Type B pancreatic cell (in vitro differentiated cells): ENCODE measurements at places on chromosomes 6 and 20.

GRCh38 chr6:149717255-149717587 lies 680 bp downstream of the LATS1 start:
- H3K4me1 ChIP-seq, result peaks cover 19% of the 10 kb centered on the region
- H3K27me3 ChIP-seq, result no peaks in the 10 kb centered on the region
- peak overlapping the region; percentile 94 for H3K4me3 ChIP-seq
- peaks cover 11% of the 10 kb centered on the region for H3K36me3 ChIP-seq
- no peak for DNase-seq

- H3K4me1 ChIP-seq, result peaks cover 4% of the 10 kb centered on the region
- H3K4me3 ChIP-seq, result no peak overlapping the region
- DNase-seq, result no peak
- H3K27me3 ChIP-seq, result peaks cover 9% of the 10 kb centered on the region
Observed at GRCh38 chr6:141705431-141705830, 427.3 kb upstream of the GJE1 start.

DNA sequence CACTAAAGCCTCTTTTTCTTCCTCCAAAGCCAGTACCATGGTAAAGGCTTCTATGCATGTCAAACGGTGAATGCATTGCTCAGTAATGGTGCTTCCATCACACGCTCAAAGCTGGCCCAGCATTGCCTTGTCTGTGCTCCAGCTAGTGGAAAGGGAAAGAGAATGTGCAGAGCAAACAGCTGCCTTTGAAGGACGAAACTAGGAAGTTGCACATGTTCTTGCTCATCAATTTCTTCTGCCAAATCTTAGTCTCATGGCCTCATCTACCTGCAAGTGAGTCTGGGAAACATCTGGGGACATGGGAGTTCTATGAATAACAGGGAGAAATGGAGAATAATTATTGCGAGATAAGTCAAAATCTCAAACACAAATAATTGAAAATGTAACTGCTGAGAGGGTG lies 216.5 kb upstream of the SSTR4 start:
- no peak overlapping the region for H3K27ac ChIP-seq
- peaks cover 54% of the 10 kb centered on the region for H3K27me3 ChIP-seq
- no peak overlapping the region for H3K4me3 ChIP-seq
- no peaks in the 10 kb centered on the region for H3K36me3 ChIP-seq
- peaks cover 36% of the 10 kb centered on the region for H3K4me1 ChIP-seq

- no peaks in the 10 kb centered on the region for H3K36me3 ChIP-seq
- H3K4me1 ChIP-seq, result no peaks in the 10 kb centered on the region
- DNase-seq, result no peak
- H3K27ac ChIP-seq, result no peak overlapping the region
- no peak overlapping the region for H3K4me3 ChIP-seq
Observed at GRCh38 chr6:119454714-119455113, 105.2 kb upstream of the MAN1A1 start.

DNA sequence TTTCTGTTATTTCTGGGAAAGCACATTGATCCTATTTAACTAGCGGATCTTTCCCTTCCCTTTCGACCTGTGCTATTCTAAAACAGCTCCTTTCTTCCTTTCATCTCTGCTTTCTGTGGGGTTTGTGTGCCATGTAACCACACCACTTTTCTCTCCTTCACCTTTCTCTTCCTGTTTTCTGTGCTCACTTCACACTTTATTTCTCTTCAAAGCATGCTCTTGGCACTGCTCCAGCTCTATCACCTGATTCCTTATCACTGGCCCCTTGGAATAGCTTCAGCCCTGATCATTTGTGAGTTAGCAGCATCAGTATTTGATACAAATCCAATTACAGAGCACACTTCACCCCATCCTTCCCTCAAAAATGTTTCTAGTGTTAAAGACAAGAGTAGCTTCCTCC lies 8.1 kb upstream of the METTL24 start:
- peak overlapping the region; percentile 4 for H3K4me3 ChIP-seq
- peaks cover 40% of the 10 kb centered on the region for H3K4me1 ChIP-seq
- no peaks in the 10 kb centered on the region for H3K36me3 ChIP-seq

DNA sequence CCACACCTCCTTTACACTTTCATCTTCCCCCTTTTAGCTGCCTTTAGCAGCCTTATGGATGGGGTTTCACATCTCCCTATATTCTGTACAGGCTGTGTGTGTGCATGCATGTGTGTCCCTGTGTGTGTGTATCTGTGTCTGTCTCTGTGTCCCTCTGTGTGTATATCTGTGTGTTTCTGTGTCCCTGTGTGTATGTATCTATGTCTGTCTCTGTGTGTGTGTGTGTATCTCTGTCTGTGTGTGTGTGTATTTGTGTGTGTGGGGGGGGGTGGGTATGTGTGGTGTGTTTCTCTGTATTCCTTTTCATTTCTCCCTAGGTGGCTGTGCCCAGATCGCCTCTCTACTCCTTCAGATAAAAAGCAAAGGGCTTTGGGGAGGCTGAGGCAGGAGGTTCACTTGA lies 52.2 kb upstream of the CD83 start:
- H3K27ac ChIP-seq, result no peak overlapping the region
- no peaks in the 10 kb centered on the region for H3K36me3 ChIP-seq
- H3K4me3 ChIP-seq, result no peak overlapping the region
- H3K4me1 ChIP-seq, result peaks cover 6% of the 10 kb centered on the region

DNA sequence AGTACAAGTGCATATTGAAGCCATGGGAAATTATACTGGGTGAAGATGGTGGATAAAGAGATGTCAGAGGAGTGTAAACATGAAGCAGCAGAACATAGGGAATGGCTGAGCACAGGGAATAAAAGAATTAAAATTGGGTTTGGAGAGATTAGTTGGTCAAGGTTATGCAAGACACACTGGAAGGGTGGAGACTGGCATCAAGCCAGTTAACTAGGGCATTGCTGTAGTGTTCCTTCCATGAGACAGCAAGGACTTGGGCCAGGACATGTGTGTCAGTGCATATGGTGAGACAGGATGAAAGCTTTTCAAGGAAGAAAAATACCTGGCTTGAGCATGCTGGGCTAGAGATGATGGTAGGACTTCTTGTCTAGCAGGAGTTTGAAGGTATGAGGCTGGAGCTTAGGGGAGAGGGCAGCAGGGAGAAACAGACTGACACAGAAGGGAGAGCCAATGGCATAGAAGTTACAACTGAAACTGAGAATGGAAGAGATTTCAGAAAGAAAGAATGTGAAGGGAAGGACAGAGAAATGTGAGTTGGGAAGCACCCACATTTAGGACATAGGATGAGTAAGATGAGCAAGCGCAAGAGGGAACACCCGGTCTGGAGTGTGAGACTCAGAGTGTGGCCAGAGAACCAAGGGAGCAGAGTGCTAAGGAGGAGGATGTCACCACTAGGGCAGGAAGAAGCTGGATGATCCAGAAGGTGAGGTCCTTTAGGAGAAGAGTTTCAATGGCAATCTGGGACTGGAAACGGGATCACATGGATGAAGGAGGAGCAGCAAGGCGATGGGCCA lies 14.5 kb upstream of the TMEM170B start:
- no peak overlapping the region for H3K27ac ChIP-seq
- no peaks in the 10 kb centered on the region for H3K4me1 ChIP-seq
- no peak overlapping the region for H3K4me3 ChIP-seq
- DNase-seq, result no peak
- H3K36me3 ChIP-seq, result no peaks in the 10 kb centered on the region

DNA sequence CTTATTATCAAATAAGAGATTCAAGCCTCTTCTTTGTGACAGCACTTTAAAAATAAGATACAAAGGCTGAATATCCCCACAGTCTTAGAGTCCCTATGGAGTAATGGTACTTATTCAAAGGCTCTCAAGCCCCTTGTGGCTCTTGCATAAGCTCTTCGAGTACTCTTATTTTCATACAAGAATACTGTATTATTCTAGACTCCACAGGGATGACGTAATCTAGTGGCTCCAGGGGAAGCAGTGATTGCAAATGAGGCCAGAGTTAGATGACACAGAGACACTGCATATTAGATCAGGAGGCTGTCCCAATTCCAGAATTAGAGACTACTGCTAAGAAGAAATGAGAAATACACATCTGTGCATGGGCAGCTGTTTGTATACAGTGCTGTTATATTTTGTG lies 1195.9 kb upstream of the MAP3K7 start:
- H3K4me1 ChIP-seq, result no peaks in the 10 kb centered on the region
- no peaks in the 10 kb centered on the region for H3K36me3 ChIP-seq
- no peak for DNase-seq
- no peak overlapping the region for H3K4me3 ChIP-seq
- H3K27ac ChIP-seq, result no peak overlapping the region
- no peaks in the 10 kb centered on the region for H3K27me3 ChIP-seq

DNA sequence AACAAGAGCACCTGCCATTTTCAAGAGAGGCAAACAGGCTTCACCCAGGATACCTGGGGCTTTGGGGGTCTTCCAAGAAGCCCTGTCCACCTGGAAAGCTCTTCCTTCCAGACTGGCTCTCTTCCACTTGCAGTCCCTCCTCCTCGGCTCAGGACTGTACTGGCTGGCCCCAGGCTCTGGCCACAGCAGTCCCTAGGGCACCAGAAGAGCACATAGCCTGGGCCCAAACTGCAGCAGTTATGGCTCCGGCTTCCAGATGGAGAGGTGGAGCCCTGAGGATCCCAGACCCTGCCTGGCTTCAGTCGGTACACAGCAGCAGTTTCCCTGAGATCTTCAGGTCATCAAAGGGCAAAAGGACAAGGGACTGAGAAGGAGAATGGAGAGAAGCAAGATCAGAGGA lies 1.6 kb upstream of the SLC35B2 start:
- H3K27ac ChIP-seq, result peak overlapping the region; percentile 94
- H3K36me3 ChIP-seq, result no peaks in the 10 kb centered on the region
- H3K27me3 ChIP-seq, result no peaks in the 10 kb centered on the region
- peaks cover 43% of the 10 kb centered on the region for H3K4me1 ChIP-seq

DNA sequence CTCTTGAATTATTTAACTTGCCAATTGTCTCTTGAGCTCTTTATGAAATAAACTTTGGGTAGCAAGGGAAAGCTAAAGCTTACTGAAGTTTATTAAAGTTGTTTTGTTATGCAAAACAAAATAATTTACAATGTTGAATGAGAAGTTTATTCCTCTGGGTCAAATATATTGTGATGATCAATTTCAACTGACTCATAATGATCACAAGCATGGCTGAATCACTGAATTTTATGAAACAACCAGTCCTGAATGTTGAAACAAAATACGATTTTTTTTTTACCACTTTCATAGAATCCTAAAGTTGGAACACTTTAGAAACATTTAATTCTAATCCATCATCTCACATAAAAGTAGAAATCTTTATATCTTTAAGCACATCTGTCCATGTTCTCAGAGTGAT lies 110.3 kb downstream of the RWDD2A start:
- DNase-seq, result no peak
- no peak overlapping the region for H3K4me3 ChIP-seq
- H3K36me3 ChIP-seq, result no peaks in the 10 kb centered on the region
- no peak overlapping the region for H3K27ac ChIP-seq

DNA sequence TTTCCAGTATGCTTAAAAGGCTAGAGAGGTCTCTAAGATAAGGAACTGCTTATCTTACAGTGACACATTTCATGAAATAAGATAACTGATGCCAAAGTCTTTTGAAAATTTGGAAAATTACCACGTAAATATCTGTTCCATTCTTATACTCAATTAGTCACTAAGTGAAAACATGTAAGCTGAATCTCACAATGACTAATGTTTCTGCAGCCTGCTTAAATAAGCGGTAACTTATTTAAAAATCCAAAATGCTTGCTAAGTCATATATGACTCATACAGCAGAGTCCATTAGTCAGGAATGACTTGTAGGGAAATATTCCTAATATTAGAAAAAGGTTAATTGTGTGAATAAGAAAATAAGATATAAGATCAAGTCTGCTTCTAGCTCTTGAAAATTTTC lies 27.8 kb upstream of the LGSN start:
- H3K27ac ChIP-seq, result no peak overlapping the region
- H3K4me3 ChIP-seq, result no peak overlapping the region
- DNase-seq, result no peak
- H3K4me1 ChIP-seq, result no peaks in the 10 kb centered on the region

GRCh38 chr6:90251295-90251992 lies 45.2 kb downstream of the BACH2 start:
- H3K4me1 ChIP-seq, result peaks cover 8% of the 10 kb centered on the region
- H3K36me3 ChIP-seq, result peaks cover 17% of the 10 kb centered on the region
- no peaks in the 10 kb centered on the region for H3K27me3 ChIP-seq
- H3K27ac ChIP-seq, result no peak overlapping the region

DNA sequence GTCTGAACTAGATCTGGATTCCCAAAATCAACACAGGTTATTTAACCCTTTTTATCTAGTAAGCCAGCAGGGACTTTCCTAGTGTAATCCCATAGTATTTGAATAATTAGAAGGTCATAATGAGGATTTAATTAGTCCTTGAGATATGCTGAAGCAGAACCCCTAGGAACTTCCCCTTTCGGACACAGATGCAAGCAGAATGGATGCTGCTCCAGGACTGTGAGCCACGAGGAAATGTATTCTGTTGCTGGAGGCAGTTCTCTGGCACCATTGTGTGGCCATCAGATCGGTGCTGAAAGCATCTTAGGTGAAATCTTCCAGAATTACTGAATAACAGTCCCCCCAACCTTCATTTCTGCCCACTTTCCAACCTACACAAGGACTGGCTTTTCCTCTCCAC lies 206.9 kb downstream of the TMEM242 start:
- H3K4me1 ChIP-seq, result peaks cover 4% of the 10 kb centered on the region
- no peak overlapping the region for H3K4me3 ChIP-seq
- no peak overlapping the region for H3K27ac ChIP-seq
- DNase-seq, result no peak
- H3K36me3 ChIP-seq, result peaks cover 27% of the 10 kb centered on the region
- no peaks in the 10 kb centered on the region for H3K27me3 ChIP-seq

- H3K4me3 ChIP-seq, result no peak overlapping the region
- no peak for DNase-seq
- H3K27ac ChIP-seq, result no peak overlapping the region
- H3K27me3 ChIP-seq, result peaks cover 55% of the 10 kb centered on the region
- no peaks in the 10 kb centered on the region for H3K4me1 ChIP-seq
Observed at GRCh38 chr20:63142933-63143332, 73.0 kb downstream of the YTHDF1 start.

- H3K27ac ChIP-seq, result no peak overlapping the region
- no peak overlapping the region for H3K4me3 ChIP-seq
- no peak for DNase-seq
- peaks cover 26% of the 10 kb centered on the region for H3K27me3 ChIP-seq
Observed at GRCh38 chr6:39063526-39063925, 14.9 kb downstream of the GLP1R start.

DNA sequence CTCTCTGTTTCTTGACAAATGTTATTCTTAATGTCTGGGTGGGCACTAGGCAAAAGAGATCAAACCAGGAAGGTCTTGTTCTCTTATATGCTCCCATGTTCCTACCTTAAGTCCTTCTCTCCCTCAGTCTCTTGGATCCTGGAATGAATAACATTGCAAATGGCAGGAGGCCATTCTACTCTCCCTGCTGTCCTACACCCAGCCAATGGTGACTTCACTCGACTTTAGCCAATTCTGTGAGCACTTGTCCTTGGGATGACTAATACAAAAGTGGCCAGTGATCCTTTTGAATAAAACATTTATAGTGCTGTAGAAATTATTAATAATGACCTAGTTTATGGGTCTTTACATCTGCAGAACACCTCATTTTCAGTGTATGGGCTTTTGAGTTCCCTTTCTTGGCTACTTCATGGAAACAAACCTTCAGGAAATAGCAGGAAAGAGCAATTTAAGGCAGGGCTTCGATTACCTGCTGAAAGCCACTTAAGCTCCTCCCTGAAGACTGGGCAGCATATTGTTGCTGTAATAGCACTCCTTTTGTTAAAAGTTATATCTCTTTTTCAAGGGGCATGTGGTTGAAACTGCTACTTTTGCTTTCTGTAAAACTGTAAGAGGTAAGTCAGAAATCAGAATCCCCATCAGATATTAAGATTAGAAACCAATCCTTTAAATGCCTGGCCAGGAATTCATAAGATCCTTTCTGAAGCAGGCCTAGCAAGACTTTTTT lies 10.5 kb downstream of the OTOR start:
- no peak for DNase-seq
- no peaks in the 10 kb centered on the region for H3K36me3 ChIP-seq
- no peak overlapping the region for H3K4me3 ChIP-seq
- H3K27me3 ChIP-seq, result no peaks in the 10 kb centered on the region
- H3K4me1 ChIP-seq, result peaks cover 18% of the 10 kb centered on the region
